ENCODE measurements at places on chromosomes 4 and X.

- H3K36me3 ChIP-seq = no peaks in the 10 kb centered on the region
- no peak overlapping the region for H3K4me3 ChIP-seq
- no peak for DNase-seq
- no peaks in the 10 kb centered on the region for H3K4me1 ChIP-seq
Observed at GRCh38 chrX:135436966-135437866, 15.5 kb downstream of the SMIM10L2A start.

DNA sequence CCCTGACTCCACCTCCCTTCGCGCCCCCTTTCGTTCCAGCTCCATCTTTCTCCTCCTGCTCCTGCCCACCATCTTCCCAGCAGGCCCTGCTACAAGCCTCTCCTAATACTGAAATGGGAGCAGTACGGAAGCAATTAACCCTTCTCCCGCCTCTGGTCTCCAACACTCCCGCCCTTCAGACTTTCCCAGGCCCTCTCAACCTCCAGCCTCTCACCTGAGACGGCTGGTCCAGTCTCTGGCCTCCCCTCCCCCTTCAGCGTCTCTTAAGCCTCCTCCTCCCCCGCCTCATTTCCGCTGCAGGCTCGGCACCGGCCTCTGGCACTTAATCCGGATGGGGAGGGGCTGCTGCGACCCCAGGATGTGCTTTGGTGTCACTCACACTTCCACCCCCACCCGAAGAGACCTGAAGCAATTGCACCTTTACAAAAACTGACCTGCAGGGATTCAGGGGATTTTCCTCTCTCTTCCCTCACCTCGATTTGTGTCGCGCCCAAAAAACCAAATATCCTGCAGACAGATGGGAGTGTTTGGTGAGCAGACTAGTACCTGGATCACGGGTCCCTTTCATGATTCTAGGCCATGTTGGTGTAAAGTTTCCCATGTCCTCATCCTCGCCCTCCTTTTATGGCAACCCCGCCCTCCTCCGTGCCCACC is 657 bp downstream of the TCEAL8 start:
- peaks cover 3% of the 10 kb centered on the region for H3K36me3 ChIP-seq
- peak overlapping the region; percentile 97 for H3K27ac ChIP-seq
- H3K27me3 ChIP-seq = no peaks in the 10 kb centered on the region
- H3K4me3 ChIP-seq = peak overlapping the region; percentile 89

DNA sequence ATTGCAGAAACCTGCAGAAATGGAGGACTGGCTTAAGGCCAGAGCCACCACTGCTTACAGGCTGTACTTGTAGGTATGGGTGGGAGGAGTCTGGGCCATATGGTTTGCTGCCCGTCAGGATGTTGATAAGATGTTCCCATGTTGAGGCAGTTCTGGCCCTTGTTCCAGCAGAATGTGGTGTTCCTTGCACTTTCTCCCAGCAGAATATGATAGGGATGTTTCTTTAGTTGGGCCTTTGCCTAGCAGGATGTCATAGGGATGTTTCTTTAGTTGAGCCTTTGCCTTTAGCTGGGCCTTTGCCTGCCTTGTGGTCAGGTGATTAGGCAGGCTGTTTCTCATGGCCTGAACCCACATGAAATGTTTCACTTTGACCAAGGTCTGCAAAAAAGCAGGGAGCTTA is 139.1 kb upstream of the PAQR3 start:
- H3K4me3 ChIP-seq = no peak overlapping the region
- no peak overlapping the region for H3K27ac ChIP-seq
- peaks cover 21% of the 10 kb centered on the region for H3K36me3 ChIP-seq
- no peaks in the 10 kb centered on the region for H3K27me3 ChIP-seq

GRCh38 chrX:46321676-46322075 is 223.5 kb downstream of the ZNF674 start:
- H3K4me3 ChIP-seq = no peak overlapping the region
- H3K4me1 ChIP-seq = peaks cover 73% of the 10 kb centered on the region
- no peaks in the 10 kb centered on the region for H3K27me3 ChIP-seq
- H3K27ac ChIP-seq = no peak overlapping the region
- DNase-seq = no peak
- H3K36me3 ChIP-seq = no peaks in the 10 kb centered on the region

DNA sequence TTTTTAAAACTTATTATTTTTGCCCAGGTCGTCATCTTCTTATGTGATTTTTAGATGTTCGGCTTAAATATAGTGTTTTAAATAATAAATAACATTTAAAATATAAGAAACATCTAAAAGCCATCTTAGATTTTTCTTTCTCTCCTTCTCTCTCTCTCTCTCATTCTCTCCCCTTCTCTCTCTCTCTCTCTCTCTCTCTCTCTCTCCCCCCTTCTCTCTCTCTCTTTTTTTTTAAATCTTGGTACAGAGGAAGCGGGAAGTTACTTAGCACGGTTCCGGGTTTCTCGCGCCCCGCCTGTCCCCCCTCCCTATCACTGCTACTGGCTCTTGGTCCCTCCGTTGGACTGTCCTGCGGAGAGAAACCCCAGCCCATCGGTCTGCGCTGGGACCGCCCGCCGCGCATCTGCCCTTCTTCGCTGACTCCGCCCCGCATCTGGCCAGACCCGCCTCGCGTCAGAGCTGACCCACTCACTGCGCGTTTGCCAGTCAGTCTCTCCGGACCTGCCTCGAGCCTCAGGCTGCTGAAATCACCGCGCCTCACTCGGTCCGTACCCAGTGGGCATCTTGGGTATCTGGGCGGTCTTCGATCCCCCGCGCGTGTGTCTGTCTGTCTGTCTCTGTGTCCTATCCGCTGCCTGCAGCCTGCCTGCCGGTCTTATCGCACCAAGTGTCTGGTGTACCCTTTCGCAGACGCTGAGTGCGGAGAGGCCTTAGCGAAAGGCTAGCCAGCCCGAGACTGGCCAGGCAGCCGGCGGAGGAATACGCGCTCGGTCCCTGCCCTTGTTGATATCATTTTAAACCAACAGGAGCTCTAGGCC is at the start of gene PABPC5:
Gene PABPC5, plus strand, starts transcription at position 489 of the 818 bp plus-strand sequence. CDS start 739 bp downstream, outside the sequence.
- peak within 1 kb of the TSS; percentile 93 for H3K4me3 ChIP-seq
- no peaks in the 10 kb centered on the region for H3K27me3 ChIP-seq
- H3K27ac ChIP-seq = peak within 1 kb of the TSS; percentile 97
- H3K4me1 ChIP-seq = peaks cover 23% of the 10 kb centered on the region
- DNase-seq = peak; percentile 64
- no peaks in the 10 kb centered on the region for H3K36me3 ChIP-seq

GRCh38 chr4:78781924-78782323 is 5.8 kb downstream of the BMP2K start:
- H3K36me3 ChIP-seq = no peaks in the 10 kb centered on the region
- H3K4me1 ChIP-seq = peaks cover 10% of the 10 kb centered on the region
- no peak overlapping the region for H3K4me3 ChIP-seq
- H3K27me3 ChIP-seq = no peaks in the 10 kb centered on the region

- peaks cover 27% of the 10 kb centered on the region for H3K36me3 ChIP-seq
- H3K4me3 ChIP-seq = peak overlapping the region; percentile 91
- H3K27ac ChIP-seq = peak overlapping the region; percentile 90
- peaks cover 6% of the 10 kb centered on the region for H3K4me1 ChIP-seq
- H3K27me3 ChIP-seq = no peaks in the 10 kb centered on the region
- no peak for DNase-seq
Observed at GRCh38 chrX:54922547-54922946, 1.9 kb downstream of the TRO start.

- no peak overlapping the region for H3K4me3 ChIP-seq
- H3K27ac ChIP-seq = no peak overlapping the region
- no peaks in the 10 kb centered on the region for H3K36me3 ChIP-seq
- no peak for DNase-seq
- H3K27me3 ChIP-seq = no peaks in the 10 kb centered on the region
- H3K4me1 ChIP-seq = peaks cover 7% of the 10 kb centered on the region
Observed at GRCh38 chrX:39935411-39936064, 162.2 kb downstream of the BCOR start.

DNA sequence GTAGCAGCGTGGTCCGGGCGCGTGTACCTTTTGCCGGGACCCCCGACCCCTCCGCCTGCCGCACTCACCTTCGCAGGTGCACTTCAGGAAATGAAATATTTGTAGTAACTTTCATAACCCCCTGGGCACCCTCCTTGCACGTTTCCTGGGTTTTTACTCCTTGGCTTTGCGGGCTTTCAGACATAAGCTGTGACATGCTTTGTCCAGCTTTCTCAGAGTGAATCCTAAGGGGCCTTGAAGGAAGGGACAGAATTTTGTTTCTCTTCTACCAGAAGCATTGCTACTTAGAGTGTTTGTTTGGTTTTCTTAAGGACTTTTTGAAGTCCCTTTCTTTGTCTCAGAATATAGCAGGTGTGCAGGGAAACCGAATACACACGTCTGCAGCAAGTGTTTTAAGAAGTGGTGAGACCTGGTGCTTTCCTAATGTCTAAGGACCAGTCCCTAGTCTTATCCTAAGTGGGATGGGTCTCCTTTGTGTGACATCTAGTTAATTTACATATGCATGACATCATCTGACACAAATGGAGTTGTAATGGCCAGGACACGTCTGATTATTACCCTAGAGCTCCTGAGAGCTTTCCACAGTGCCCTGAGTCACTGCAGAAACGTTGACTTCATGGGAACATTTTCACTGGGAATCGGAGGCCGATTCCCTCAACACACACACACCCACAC is 1.3 kb downstream of the FAM149A start:
- peaks cover 27% of the 10 kb centered on the region for H3K4me1 ChIP-seq
- H3K27me3 ChIP-seq = peaks cover 32% of the 10 kb centered on the region
- DNase-seq = no peak

DNA sequence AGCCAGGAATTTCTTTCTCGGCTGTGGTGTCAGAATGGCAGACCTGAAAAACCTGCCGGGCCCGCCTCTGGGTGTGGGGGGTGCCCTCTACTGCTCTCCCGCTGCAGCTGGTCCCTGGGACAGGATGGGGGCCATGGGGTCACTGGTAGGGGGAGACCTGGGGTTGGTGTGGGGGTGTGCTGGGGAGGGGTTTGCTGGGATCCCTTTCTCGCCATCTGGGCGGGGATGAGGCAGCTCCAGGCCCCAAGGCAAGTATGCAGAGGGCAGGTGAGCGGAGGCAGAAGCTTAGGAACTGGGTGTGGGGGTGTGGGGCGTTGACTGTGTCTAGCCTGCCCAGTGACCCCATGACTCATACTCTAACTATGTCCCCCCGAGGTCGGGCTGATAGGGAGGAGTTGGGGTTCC is 884 bp downstream of the CCDC120 start:
- H3K4me3 ChIP-seq = peak overlapping the region; percentile 75
- DNase-seq = no peak
- H3K4me1 ChIP-seq = peaks cover 19% of the 10 kb centered on the region
- H3K36me3 ChIP-seq = peaks cover 8% of the 10 kb centered on the region
- no peaks in the 10 kb centered on the region for H3K27me3 ChIP-seq

DNA sequence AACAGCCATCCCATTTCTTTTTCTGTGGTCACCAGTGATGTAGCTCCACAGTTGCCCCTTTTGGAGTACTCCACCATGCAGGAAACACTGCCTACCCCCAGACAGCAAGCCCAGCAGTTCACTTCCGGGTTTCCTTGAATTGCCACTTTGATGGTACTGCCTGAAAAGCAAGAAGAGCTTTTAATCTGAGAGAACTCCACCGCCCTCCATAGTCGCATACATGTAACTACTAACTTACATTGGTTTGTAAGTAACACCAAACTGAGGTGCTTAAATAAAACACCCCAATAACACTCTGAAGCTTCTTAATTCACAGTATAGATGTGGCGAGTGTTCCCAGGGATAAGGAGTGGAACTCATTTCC is 53.6 kb upstream of the HPSE start:
- no peak for DNase-seq
- peaks cover 39% of the 10 kb centered on the region for H3K4me1 ChIP-seq
- no peaks in the 10 kb centered on the region for H3K36me3 ChIP-seq
- no peak overlapping the region for H3K4me3 ChIP-seq
- H3K27me3 ChIP-seq = no peaks in the 10 kb centered on the region

- H3K4me1 ChIP-seq = peaks cover 38% of the 10 kb centered on the region
- no peak for DNase-seq
- H3K36me3 ChIP-seq = peaks cover 4% of the 10 kb centered on the region
- H3K27me3 ChIP-seq = no peaks in the 10 kb centered on the region
Observed at GRCh38 chr4:31007858-31008257, 287.7 kb downstream of the PCDH7 start.

DNA sequence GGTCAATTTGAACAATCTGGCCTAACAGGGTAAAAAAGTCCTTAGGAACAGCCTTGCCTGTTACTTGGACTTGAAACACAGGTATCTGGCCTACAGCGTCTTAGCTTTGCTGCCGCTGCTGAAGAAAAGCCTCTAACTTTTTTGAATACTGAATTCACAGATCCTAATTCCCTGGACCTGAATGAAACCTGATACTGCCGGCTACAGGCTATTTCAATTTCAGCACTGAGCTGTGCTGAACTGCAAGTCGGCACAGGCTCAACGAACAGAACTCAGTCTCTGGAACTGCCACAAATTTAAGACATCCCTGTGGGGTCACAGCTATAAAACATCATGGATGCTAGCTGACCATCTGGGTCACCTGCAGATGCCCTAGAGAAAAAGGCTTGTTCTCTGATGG is 7.2 kb downstream of the NR0B1 start:
- H3K27ac ChIP-seq = peak overlapping the region; percentile 27
- no peaks in the 10 kb centered on the region for H3K36me3 ChIP-seq
- H3K27me3 ChIP-seq = no peaks in the 10 kb centered on the region
- H3K4me1 ChIP-seq = peaks cover 50% of the 10 kb centered on the region

- H3K4me1 ChIP-seq = peaks cover 13% of the 10 kb centered on the region
- no peak for DNase-seq
- no peak overlapping the region for H3K4me3 ChIP-seq
- no peaks in the 10 kb centered on the region for H3K36me3 ChIP-seq
- no peak overlapping the region for H3K27ac ChIP-seq
Observed at GRCh38 chrX:115972717-115973116, 197.8 kb upstream of the AGTR2 start.

- H3K36me3 ChIP-seq = no peaks in the 10 kb centered on the region
- H3K4me1 ChIP-seq = peaks cover 27% of the 10 kb centered on the region
- no peak overlapping the region for H3K4me3 ChIP-seq
- peaks cover 5% of the 10 kb centered on the region for H3K27me3 ChIP-seq
Observed at GRCh38 chr4:174192943-174193342, 90.5 kb downstream of the FBXO8 start.

- H3K4me1 ChIP-seq = peaks cover 19% of the 10 kb centered on the region
- no peak overlapping the region for H3K4me3 ChIP-seq
- peaks cover 2% of the 10 kb centered on the region for H3K36me3 ChIP-seq
- no peaks in the 10 kb centered on the region for H3K27me3 ChIP-seq
- H3K27ac ChIP-seq = peak overlapping the region; percentile 55
Observed at GRCh38 chrX:129665916-129666644, 11.3 kb upstream of the APLN start.

DNA sequence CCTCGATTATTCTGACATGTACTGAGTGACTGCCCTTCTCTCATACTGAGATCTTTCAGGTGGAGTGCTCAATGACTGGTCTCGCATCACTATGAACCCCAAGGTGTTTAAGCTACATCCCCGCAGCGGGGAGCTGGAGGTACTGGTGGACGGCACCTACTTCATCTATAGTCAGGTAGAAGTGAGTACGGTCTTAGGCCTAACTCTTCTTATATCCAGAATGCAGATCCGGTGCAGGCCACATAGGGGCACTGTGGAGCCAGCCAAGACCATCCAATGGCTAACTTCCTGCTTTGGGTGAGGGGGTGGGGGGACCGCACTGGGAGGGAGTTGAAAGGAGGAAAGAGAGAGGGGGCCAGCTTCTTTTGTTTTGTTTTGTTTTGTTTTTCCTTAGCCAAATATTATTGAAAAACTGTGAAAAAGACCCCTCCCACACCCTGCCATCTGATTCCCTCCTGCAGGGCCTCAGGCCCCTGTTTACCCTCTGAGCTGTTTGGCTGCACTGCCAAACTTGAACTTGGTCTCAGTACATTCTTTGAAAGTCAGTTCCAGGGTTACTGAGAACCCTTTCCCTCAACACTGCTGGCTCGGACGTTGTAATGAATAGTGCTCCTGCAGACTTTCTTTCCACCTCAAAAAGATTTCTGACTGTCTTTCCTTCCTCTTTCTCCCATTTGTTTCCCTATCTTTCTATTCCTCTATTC is 16.2 kb downstream of the AWAT2 start:
- H3K4me1 ChIP-seq = no peaks in the 10 kb centered on the region
- no peak overlapping the region for H3K4me3 ChIP-seq
- H3K27ac ChIP-seq = no peak overlapping the region
- H3K36me3 ChIP-seq = no peaks in the 10 kb centered on the region
- no peaks in the 10 kb centered on the region for H3K27me3 ChIP-seq

All from mesothelial cell of epicardium (in vitro differentiated cells).